ENCODE measurements at places on chromosomes 7 and 10.

DNA sequence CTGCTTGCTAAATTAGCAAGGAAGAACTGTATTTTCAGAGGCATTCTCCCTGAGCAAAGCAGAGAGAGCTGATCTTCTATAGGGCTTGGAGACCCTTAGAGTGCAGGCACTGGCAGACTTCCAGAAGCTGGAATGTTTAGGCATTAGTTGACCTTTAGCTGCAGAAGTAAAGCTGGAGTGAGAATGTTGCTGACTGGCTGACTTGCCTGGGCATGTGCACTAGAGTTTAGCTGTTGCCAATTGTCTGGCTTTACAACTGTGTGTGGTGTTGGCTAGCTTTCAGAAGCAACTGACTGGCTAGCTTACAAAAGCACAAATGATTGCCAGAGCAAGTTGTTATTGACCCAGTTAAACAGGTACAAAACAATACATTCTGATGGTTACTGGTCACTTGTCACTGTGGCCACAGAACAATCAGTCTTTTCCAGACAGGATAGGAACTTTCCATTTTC lies 25.1 kb downstream of the FAM13C start:
- peak; percentile 5 for DNase-seq

- no peak for DNase-seq
Observed at GRCh38 chr10:122132882-122133565, 138.1 kb upstream of the BTBD16 start.

GRCh38 chr7:71835056-71835455 lies 577.1 kb downstream of the CALN1 start:
- no peak for DNase-seq

GRCh38 chr7:140982508-140982907 lies 32.2 kb downstream of the MRPS33 start:
- no peak for DNase-seq

- DNase-seq: no peak
Observed at GRCh38 chr10:123140164-123140982, 4.6 kb downstream of the HMX3 start.

DNA sequence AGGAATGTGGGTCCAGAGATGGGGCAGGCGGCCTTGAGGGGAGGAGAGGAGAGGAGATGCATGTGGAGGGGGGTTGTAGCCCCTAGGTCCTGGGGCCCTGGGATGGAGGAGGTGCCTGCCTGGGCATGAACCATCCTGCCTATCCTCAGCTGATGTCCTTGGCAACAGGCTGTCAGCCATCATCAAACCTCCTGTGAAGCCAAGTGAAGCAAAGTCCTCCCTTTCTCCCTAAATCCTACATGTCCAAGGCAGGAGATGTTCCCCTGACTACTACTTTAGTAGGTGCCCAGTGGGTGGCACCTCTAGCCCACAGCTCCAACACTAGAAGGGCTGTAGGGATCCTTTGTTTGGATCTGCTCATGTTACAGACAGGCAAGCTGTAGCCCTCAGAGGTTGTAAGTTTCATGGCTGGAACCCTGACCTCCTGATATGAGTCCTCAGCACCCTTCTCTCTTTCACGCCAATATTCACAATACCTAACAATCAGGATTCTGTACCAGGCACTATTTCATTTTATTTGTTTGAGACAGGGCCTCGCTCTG lies 66.6 kb upstream of the SYPL1 start:
- no peak for DNase-seq

GRCh38 chr10:77626266-77626935 lies 11.2 kb downstream of the KCNMA1 start:
- no peak for DNase-seq

DNA sequence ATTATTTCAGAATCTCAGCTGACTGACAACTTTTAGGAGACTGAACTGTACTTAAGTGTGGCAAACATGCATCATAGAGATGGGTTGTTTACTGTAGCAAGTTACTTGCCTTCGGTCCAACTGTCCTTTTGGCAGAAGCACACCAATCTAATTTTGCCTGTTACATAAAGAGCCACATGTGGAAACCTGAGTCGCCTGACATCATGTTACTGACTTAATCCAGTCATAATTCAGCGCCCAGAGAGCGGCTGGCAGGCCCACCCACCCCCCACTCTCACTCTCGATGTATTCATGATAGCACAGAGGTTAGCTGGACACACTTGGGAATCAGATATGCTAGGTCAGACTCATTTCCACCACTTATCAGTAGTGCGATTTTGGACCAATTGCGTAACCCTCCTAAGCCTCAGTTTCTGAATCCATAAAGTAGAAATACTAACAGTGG lies 57.3 kb upstream of the CAPZA2 start:
- DNase-seq: no peak

GRCh38 chr10:26840938-26841732 lies 19.6 kb downstream of the ABI1 start:
- DNase-seq: no peak

DNA sequence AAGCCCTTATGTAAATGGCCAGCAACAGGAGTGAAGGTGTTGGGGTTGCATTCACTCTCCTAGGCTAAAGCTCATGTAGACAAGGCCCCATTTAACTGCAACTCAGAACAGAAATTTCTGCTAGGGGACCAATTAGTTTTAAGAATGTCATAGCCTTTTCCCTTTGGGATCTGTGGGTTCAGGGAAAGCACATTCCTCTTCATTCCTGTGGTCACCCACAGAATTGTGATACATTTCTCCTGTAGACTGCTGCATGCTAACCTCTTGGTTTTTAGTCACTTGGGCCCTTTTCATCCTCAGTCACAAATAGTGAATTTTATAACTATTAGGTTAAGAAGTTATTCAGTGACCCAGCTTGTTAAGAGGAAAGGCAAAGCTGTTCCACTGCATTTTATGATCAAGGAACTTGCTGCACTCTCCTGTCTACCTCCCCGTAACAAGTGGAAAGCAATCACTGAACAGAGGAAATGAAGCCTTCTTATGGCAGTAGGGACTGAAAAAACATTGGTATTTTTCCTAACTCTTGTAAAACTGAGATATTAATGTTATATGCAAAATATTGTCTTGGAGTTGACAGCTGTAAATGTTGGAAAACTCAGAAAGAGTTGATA lies 124.9 kb downstream of the SND1 start:
- no peak for DNase-seq

- DNase-seq: no peak
Observed at GRCh38 chr10:2994221-2994961, 73.0 kb upstream of the PFKP start.

- no peak for DNase-seq
Observed at GRCh38 chr10:73647875-73648651, 6.8 kb upstream of the MYOZ1 start.

GRCh38 chr7:50273870-50274269 lies 30.6 kb upstream of the IKZF1 start:
- DNase-seq: no peak

GRCh38 chr10:4334871-4335270 lies 491.1 kb upstream of the AKR1E2 start:
- DNase-seq: no peak

DNA sequence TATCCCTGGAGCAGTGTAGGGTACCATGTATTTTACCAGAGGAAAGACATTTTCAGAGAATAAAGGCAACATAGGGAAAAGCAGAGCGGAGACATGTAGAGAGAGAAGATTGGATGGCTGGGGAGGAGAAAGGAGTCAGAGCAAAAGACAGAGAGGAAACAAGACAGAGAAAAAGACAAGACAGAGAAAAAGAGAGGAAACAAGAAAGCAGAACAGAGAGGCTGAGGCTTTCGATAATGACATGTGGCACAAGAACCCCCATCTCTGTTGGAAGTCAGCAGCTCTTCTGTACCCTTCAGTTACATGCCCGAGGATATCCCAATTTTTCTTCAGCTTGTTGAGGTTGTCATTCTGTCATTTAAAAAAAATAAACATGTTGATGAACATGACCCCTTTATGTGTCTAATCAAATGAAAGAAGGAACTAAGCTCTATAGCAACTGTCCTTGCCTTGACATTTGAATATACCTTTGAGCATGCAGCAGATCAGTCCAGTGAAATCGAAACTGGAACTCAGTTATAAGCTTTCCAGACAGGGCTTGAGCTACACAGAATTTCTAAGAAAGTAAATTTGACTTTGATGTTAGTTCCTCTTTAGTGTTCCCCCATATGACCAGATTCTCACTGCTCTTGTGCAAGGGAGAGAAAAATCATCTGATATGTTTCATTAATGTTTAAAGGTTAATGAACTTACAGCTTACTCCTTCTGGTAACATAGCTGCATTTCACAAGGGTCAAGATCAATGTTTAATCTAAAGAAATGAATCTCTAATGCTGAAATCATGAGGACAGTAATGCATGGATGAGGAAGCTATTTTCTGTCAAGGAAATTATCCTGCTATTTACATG lies 75.1 kb upstream of the SP4 start:
- no peak for DNase-seq

DNA sequence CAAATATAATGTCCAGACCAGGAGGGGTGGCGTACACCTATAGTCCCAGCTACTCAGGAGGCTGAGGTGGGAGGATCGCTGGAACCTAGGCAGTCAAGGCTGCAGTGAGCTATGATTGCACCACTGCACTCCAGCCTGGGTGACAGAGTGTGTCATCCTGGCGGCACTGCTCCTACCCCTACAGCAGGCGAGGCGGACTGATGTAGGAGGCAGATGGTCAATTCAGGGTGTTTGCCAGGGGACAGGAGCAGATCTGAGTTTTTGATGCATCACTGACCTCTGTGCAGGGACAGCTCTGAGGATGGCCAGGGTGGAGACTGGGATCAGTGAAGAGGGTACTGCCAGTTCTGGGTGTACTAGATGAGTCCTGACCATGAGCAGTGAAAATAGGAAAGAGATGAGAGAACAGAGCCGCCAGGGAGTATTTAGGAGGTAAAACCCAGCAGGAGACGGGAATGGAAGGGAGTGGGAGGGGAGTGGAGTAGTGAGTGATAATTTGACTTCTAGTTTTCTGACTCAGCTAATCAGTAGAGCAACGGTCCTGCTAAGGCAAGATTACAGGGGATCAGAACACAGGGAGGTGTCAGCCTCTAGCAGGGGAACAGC lies 75.3 kb downstream of the HIP1 start:
- DNase-seq: no peak

GRCh38 chr7:82760831-82761230 lies 317.3 kb upstream of the CACNA2D1 start:
- DNase-seq: no peak

GRCh38 chr10:50536617-50537240 lies 87.0 kb downstream of the SGMS1 start:
- DNase-seq: no peak

- DNase-seq: no peak
Observed at GRCh38 chr10:96470116-96470743, 43.5 kb downstream of the TLL2 start.

- no peak for DNase-seq
Observed at GRCh38 chr7:129188372-129188891, at the start of gene SMO. SMO (plus strand) TSS chr7:129188633; CDS start chr7:129189152, 519 bp downstream.

- no peak for DNase-seq
Observed at GRCh38 chr7:32077806-32078205, 7.6 kb upstream of the PDE1C start.

- DNase-seq: no peak
Observed at GRCh38 chr7:30682212-30683083, at the start of gene CRHR2. CRHR2 (minus strand) TSS chr7:30682456; CDS start chr7:30682280, 176 bp downstream.

GRCh38 chr10:11177926-11178471 lies 160.3 kb downstream of the CELF2 start:
- DNase-seq: no peak

DNA sequence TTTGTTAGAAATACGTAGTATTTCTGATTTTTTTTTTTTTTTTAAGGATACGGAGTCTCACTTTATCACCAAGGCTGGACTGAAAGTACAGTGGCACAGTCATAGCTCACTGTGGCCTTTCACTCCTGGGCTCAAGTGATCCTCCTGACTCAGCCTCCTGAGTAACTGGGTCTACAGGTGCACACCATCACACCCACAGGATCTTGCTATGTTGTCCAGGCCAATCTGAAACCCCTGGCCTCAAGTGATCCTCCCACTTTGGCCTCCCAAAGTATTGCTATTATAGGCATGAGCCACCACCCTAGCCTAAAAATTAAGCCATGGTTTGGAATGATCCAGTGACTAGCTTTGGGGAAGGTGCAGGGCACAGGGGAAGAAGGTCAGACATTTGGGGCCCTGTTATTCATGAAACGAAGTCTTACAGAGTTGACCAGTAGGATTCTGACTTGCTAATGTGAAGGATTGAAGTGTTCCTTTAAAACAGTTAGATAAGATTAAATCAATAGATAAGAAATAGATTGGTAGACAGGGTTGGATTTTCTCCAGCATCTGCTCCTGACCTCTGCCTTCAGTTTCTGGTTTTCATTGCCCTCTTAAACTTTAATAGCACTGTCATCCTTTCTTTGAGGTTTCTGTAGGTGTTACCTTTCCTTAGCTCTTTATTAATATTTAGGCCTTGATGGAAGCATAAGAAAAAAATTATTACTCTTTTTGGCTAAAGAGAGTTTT lies 121.6 kb downstream of the LRRC4 start:
- no peak for DNase-seq

DNA sequence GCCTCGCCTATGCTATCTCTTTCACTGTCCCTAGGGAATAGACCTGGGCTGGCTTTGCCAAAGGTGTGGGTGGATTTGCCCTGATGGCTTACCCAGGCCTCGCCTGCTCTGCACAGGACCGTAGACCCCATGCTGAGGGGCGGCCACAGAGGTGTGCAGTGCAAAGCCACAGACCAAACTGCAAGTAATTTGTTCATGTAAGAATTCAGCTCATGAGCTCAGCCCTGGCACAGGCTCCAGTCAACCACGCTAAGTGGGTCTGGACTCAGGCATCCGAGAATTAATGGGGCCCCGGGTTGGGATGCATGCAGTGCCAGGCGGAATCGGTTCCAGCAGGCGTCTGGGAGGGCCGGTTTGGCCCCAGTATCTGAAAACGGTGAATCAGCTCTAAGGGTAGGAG lies 445.2 kb downstream of the DNAJB6 start:
- no peak for DNase-seq
